ENCODE measurements at places on chromosomes 12 and 14. TPM values are rescaled to one million over a fixed set of nuclear protein-coding genes. Genes with fewer than 3 reads are reported as not detected.

RNASE4 gene
- polyA plus RNA-seq: 2.4 TPM

DNA sequence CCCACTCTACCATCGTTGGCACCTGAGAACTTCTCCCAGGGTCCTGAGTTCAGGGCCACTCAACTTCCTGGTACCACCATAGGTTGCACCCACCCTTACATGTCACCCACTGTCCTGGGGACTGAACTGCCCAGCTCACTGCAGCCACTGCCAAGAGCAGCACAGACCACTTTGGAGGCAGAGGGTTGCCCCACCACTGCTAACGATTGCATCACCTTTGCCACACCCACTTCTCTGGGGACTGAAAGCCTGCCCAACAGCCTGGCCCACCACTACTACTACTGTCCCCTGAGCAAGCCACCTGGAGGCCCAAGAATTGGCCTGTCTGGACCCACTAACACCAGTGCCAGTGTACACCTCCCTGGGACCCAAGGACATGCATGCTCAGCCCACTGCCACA lies 27.6 kb downstream of the CACNA2D4 start:
- DNase-seq: no peak

DNA sequence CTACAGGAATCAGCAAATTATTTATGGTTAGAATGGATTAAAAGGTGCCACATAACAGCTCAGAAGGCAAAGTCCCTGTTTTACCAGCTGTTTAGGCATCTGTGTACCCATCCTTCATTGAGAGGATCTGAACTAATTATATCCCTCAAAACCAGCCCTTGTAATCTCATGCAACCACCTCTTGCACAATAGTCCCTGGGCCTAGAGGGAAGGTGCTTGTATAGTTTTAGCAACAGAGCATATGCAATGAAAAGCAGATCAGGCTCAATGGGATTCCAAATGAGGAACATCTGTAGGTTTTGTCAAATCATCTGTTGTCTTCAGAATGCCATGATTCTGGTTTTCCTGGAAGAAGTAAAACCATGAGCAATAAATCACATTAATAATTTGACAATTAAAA lies 26.0 kb upstream of the GLIPR1L2 start:
- DNase-seq: no peak

DNA sequence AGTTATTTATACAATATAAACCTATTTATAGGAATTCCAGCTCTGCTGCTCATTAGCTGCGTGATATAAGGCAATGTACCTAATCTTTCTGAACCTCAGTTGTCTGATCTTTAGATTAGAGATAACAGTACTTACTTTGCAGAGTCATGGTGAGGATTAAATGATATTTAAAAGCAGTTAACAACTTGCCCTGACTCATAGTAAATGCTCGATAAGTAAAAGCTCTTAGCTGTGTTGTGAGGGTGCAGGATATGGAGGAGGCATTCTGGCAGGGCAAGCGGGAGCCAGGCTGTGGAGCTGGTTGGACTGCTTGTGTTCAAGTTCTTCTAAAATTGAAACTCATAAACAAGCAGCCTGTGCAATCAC lies 140.0 kb upstream of the PRICKLE1 start:
- no peak for DNase-seq

DNA sequence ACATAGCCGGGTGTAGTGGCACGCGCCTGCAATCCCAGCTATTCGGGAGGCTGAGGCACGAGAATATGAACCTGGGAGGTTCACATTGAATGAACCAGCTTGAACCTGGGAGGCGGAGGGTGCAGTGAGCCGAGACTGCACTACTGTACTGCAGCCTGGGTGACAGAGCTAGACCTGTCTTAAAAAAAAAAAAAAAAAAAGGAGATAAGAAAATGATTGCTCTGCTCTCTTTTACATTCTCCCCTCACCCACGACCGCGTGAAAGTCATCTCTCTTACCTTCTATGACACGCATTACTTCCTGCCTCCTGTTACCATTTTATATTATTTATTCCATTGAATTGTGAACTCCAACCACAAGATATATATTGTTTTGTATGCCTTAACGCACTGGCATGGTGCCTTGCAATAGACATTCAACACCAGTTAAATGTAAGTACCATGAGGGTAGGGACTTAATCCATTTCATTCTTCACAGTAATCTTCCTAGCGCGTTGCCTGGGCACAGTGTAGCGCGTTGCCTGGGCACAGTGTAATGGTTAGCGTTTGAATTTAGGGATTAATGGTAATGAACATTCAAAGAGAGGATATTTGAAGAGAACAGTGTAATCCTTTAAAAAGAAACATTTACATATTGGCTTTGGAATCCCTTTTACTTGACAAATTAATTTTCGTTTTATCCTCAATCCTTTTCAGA lies 2.7 kb downstream of the RAP1B start:
- no peak for DNase-seq
